ENCODE measurements at places on chromosomes 3 and 15.

GRCh38 chr3:43001094-43001553, 22.0 kb downstream of the GASK1A start:
- DNase-seq, result no peak

GRCh38 chr3:125033616-125034015, 22.2 kb downstream of the HEG1 start:
- no peak for DNase-seq

DNA sequence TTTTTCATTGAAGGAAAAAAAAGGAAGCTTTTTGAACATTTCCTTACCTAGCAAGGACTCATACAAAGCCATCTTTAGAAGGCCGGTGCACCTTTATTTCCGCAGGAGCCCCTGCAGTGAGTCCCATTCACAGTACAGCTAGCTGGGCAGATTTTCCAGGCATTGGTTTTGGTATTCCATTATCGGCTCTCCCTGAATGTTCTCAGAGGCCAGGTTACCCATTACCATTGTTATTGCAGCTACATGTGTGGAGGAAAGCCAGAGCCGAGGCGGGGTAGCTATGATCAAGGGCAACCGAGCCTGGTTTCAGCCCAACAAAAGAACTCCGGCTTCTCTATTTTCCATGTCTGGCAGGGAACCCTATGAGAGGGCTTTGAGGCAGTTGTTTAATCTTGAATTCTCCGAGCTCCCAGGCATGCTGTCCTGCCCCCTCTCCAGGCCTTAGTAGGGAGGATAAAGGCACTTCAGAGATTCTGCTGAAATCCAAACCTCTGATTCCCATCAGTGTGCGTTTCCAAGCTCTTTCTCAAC, 100.3 kb downstream of the LRRK1 start:
- no peak for DNase-seq

- no peak for DNase-seq
Measured at GRCh38 chr15:61700803-61701202, 359.4 kb downstream of the VPS13C start.

DNA sequence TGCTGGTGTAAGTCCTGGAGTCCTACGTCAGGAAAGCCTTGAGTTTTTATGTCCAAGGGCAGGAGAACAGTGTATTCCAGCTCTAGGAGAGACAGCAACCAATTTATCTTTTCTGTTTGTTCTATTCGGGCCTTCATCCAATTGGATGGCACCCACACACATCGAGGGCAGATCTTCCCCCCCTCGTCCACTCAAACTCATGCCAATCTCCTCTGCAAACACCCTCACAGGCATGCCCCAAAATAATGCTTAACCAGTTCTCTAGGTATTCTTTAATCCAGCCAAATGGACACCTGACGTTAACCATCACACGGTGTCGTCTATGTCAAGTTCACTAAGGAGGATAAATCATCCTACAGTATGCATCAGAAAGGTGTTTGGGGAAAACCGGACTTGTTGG, 102.5 kb upstream of the TRPM1 start:
- no peak for DNase-seq

DNA sequence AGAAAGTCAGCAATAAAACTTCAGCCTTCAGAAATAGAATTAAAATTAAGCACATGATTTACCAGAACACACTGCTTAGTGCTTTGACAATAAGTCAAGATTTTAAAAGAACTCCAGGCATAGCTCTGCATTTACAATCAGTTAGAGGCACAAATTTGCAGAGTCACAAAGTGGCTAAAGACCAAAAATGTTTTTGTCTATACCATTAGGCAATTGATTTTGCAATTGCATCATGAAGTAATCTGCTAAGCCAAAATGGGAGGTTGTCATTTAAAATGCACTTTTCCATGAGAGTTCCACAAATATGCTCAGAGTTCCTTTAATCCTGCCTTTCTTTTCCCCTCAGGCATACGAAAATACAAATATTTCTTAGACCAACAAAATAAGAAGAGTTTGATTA, 10.1 kb upstream of the DCP1A start:
- DNase-seq, result no peak

DNA sequence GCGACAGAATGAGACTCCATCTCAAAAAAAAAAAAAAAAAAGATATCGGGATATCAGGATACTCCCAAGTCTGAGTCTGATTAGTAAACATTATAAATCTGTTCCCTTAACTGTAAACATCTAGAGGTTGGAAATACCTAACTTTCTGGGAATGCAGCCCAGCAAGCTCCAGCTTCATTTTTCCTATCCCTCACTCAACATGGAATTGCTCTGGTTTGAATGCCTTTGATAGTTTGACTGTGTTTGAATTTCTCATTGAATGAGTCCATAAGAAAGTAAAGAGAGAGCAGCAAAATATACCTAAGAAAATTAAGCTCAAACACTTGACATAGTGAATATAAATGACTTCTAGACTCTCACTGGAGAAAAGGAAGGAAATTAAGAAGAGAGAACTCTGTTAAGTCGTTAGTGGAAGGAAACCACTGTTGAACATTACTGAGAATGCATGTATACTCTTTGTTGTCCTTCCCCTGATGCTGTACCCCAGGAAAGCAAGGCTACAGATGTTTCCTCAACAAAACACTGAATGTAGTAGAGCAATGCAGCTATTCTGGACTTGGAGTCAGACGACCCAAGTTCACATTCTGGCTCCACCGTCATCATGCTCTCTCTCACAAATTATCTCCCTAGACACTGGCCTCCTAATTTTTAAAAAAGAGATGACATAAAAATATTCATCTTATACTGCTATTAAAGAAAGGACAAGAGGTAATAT, 62.4 kb downstream of the CD200 start:
- no peak for DNase-seq

- DNase-seq, result no peak
Measured at GRCh38 chr3:132879656-132880055, 157.4 kb upstream of the NPHP3 start.

DNA sequence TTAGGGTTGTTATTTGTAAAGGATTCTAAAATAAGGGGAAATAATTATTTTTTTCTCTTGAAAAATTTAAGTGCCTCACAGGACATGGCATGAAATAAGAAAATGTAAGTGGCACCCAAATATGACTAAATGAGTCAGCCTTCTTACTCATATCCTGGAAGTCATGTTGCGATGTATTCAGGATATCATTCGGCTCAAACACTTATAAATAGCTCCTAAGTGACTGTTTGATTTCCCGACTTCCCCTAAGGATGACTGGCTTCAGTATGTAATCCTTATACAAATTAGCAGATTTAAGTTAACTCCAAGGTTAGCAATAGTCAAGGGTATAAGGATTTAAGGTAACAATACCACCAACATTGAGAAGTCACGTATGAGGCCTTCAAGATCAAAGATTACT, 57.3 kb upstream of the OSTN start:
- no peak for DNase-seq

DNA sequence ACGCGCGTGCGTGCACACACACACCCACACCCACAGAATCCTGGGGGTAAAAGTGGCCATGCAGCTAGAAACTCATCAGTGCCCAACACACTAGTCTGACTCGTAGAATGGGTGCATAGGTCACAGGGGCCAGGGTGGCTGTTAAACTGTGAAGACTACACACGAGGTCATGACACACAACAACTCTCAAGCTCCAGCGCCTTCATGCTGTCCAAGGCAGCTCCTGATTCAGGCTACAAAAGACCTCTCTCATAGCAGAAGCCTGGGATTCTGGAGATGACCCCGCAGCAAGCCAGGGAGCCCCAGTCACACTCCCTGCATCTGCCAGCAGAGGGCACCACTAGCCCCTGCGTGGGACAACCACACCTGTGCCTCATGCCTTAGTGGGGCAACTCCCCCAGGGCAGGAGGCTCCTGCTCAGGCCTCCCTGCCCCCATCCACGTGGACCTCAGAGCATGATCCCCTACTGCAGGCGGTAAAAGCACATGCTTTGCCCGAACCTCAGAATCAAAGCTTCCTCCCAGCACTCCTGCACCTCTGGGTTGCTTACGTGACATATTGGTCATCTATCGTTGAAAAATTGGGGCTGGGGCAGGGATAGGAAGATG, 93.1 kb downstream of the LRIG1 start:
- DNase-seq, result peak; percentile 74

DNA sequence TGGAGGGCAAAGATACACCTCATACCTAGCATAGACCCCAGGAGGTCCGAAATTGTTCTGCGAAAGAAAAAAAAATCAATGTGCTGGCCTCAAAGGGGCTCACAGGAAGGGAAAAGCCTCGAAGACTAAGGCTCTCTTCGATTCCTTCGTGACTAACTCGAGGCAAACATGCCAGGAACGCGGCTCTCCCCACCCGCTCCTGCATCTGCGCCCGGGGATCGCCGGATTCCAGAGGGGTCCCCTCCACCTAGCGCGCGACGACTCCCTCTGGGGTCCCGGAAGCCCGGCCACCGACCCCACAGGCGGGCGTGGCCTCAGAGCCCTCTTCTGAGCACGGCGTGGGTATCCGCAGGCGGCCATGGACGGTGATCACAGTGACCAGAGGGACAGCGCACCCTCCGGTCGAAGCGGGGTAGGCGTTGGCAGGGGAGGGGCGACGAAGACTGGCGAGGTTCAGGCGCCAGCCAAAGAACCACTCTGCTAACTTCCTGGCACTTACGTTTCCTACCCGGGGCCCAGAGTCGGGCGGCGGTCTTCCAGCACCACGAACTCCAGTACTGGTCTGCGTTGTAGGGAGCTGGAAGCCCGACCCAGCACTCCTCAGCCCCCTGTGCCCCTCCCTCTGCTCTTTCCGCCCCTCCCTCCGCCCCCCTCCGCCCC, 515 bp upstream of the EIF3J start:
- DNase-seq, result no peak

DNA sequence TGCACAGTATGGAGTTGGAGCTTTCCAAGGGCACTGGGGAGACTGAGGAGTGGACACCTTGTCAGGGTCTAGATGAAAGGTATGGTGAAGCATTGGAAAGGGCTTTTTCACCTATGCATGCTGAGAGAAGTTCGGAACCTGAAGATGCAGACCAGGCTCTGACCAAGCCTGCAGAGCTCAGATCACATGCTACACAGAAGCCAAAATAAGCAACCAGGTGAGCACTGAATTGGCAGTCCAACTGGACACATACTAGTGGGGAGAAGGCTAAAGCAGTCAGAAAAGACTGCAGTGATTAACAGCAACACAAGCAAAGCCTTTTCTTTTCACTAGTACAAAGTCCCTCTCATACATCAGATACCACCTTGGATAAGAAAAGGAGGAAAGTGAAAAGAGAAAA, 238.3 kb upstream of the PLSCR5 start:
- no peak for DNase-seq

DNA sequence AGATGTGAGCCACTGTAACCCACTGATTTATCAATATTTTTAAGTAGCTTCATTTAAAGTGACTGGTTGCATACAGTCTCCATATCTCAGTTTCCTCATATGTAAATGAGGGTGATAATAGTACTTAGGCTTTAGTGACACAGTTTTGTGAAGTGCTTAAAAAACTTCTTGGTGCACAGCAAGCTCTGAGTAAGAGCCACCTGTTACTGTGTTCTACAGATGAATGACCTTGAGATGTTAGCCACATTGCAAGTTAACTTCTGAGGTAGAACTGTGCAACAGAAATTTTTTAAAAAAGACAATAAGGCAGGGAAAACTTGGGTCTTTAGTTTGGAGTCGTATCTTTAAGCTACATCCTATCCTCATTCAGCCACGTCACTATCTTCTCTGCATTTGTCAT, 43.1 kb downstream of the PCCB start:
- DNase-seq, result no peak
